ENCODE measurements at places on chromosomes 3 and 15.

- no peak for DNase-seq
Observed at GRCh38 chr3:114942773-114943172, 204.3 kb downstream of the ZBTB20 start.

GRCh38 chr3:141392897-141393734 is 24.8 kb downstream of the ZBTB38 start:
- no peak for DNase-seq

GRCh38 chr15:73921254-73921925 is 4.9 kb upstream of the LOXL1 start:
- no peak for DNase-seq

DNA sequence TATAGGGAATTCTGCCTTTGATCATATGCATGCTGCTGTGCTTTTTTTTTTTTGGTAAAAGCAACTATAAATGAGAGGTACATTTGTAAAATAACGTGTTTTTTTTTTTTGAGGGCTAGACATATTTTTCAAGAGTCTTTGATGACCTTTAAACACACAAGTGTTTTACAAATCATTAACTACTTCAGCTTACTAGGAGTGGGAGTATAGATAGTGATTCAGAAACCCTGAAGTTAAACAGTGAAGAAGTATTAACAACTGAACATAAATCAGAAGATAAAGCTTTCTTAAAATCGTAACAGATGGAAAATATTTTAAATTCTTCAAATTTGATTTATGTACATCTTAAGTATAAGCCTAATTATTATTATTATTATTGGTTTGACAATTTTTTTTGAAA is 2.9 kb upstream of the GMNC start:
- DNase-seq = no peak

- no peak for DNase-seq
Observed at GRCh38 chr3:107765524-107765923, 242.8 kb downstream of the BBX start.

GRCh38 chr3:143090486-143090885 is 29.1 kb upstream of the CHST2 start:
- DNase-seq = no peak

DNA sequence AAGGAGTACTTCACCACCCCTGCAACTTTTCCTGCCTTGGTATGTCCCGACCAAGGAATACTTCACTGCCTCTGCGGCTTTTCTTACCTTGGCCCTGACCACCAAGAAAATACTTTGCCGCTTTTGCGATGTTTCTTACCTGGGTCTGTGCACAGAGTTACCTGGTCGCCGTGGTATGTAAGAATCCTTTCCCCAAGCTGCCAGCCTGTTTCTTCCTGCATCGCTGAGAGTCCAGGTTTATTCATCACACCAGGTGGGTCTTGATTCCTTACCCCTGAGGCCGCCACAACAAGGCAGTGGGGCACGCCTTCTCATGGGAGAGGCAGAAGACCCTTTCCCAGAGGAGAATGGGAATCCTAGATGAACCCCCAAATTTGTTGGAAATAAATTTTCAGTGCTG is 511.3 kb downstream of the EDEM1 start:
- DNase-seq = no peak

GRCh38 chr15:81516012-81516411 is 142.0 kb upstream of the TMC3 start:
- DNase-seq = no peak

GRCh38 chr3:9279966-9280365 is 30.5 kb upstream of the SRGAP3 start:
- peak; percentile 60 for DNase-seq

- DNase-seq = no peak
Observed at GRCh38 chr3:30435861-30436331, 170.5 kb upstream of the TGFBR2 start.

GRCh38 chr3:144265542-144266100 is 294.0 kb downstream of the DIPK2A start:
- peak; percentile 31 for DNase-seq

DNA sequence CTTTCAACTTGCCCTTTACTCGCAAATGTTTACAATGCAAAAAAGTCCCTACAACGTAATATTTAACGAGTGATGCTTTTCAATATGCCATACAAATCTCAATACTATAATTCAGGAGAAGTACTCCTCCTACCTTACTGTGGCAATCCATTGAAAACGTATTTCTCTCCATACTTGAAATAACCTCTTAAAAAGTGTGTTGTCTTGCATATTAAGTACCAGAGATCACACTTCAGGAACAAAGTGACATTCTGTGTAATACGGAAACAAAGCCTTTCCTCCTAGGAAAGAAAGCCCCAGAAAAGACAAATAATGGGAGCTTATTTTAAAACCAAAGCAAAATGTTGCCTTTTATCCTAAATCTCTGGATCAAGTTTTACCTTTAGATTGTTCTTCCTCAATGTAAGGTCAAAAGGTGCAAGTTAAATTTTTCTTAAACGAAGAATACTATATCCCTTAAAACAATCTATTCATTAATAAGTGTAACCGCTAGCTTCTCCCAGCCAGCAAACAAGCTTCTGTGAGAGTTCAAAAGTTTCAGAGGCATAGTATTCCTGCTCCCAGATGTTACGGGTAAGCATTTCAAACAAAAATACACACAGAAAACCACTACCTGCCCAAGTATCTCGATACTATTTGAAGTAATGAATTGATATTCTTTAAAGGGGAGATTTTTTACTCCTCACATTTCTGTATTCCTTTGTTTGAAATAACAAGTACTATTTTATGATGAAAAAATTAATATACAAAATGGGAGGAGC is 1.7 kb downstream of the TJP1 start:
- no peak for DNase-seq

DNA sequence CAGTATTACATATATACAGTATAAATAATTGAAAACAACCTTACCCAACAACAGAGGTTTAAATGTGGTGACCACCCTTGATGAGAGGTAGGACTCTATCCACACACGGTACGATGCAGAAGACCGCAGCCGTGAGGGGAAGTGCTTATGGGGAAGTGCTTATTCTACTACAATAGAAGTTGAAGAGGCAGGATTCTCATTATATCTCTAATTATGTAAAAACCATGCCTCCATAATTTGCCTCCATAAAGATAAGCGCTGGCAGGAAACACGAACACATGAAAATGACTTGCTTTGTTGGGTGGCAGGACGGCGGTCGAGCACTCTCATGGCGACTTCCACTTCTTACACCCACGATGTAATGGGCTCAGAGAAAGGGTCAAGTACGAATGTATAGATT is 7.2 kb upstream of the MUC13 start:
- no peak for DNase-seq

GRCh38 chr15:101046826-101047225 is 127.7 kb downstream of the LRRK1 start:
- DNase-seq = no peak

DNA sequence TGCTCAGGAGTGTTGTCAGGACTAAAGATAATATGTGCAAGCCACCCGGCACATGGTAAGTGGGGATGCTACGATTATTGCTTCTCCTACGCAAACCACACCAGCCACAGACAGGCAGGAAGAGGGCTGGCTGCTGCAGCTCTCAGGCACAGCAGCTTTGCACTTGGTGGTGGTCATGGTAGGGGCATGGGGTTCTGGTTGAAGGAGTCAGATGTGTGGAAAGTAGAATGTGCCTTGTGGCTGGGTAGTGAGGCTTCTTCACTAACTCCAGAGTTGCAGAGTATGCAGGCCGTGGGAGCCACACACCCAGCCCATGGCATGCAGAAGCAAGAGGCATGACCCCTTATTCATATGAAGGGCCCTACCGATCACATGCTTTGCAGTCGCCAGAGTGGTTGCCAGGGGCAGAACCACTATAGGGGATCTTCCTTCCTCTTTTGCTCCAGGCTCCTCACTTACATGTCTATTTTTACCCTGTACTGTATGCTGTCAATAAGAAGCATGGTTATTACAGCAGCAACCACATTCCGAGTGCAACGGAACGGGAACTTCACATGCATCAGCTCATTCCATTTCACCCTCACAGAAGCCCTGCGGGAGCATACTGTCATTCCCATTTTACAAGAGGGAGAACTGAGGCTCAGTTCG is 59.2 kb upstream of the HERC1 start:
- no peak for DNase-seq

DNA sequence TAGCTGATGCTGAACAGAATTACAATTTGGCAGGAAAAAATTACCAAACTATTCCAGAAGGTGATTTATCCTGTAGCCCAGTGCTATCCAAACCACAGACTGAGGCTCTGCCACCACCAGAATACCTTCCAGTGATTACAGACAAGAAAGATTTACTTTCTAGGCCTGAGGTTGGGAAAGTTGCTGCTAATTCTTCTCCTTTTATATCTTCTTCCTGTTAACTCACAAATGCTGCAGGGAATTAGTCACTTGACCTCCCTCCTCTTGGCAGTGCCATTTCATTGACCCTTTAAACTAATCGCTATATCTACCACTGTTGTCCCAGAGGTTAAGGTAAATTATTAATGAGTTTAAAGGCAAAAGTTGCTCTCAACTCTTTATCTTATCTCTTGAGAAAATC is 118.4 kb downstream of the CTNNB1 start:
- DNase-seq = peak; percentile 92

GRCh38 chr3:15728766-15729165 is 69.0 kb downstream of the ANKRD28 start:
- DNase-seq = peak; percentile 12

- peak; percentile 99 for DNase-seq
Observed at GRCh38 chr15:38398134-38398533, 55.8 kb upstream of the FAM98B start.

- DNase-seq = no peak
Observed at GRCh38 chr15:41474436-41474835, 19.2 kb upstream of the ITPKA start.

DNA sequence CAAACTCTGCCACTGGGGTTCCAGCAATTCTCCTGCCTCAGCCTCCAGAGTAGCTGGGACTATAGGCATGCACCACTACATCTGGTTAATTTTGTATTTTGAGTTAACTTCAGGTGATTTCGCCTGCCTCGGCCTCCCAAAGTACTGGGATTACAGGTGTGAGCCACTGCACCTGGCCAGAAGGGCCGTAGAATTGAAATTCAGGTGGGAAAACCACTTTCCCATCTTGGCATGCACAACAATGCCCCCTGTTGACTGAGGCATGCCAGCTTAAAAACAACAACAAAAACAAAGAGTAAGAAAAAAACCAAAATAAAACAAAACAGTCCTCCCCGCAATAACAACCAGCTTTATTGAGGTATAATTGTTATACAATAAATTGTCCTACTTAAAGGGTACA is 32.6 kb upstream of the RAB11A start:
- no peak for DNase-seq

DNA sequence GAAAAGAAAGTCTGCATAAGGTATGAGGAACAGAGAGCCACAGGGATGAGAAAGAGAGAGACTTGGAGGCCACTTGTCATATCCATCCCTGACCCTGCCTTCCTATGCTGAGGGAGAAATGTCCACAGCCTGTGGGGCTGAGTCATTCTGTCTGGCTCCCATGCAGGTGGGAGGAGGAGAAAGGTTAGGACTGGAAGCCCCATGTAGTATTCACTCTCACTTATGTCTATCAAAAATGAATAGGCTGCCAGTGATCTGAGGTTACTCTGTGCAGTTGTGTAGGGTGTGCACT is 71.3 kb downstream of the RAB11A start:
- DNase-seq = peak; percentile 56

Measured in astrocyte (in vitro differentiated cells and primary cell).